ENCODE measurements at places on chromosomes 3 and 15.

- no peak for DNase-seq
These were observed 2.4 kb downstream of the SLC49A4 start for GRCh38 chr3:122797291-122797690.

- DNase-seq: no peak
These were observed 76.0 kb upstream of the NECTIN3 start for GRCh38 chr3:110995461-110996231.

- DNase-seq: no peak
These were observed 157.6 kb downstream of the NFKBIZ start for GRCh38 chr3:102006812-102007485.

DNA sequence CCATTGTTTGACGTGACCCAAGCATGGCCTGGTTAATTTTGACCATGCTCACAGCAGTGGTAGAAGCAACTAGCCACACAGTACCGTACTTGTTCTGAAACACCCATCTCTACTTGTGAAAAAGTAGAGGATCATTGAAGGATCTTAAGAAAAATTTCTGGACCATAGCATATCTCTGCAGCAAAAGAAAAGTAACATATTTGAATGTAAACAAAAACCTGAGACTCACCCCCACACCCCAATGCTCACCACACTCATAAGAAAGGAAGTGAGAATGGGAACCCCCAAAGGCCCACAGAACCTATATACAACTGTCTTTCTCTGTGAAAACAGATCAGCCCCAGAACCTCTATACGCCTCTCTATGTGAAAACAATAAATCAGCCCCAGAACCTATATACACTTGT is 33.8 kb upstream of the TFRC start:
- DNase-seq: no peak

DNA sequence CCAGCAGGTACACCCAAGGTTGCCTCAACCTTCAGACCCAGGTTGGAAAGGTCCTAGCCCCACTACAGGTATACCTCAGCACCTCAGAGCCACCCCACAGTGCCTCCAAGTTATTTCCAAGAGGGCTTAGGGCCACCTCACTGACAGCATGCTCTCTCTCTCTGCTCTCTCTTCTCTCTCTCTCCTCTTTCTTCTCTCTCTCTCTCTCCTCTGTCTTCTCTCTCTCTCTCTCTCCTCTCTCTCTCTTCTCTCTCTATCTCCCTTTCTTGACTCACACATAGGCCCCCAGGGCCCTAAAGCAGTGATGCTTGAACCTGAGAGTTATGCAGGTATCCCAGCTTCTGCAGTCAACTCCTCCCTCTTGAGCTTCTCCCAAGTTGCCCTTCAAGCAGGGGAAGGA is 4.2 kb downstream of the CAV3 start:
- no peak for DNase-seq

GRCh38 chr3:168249550-168250414 is 154.1 kb upstream of the GOLIM4 start:
- no peak for DNase-seq

DNA sequence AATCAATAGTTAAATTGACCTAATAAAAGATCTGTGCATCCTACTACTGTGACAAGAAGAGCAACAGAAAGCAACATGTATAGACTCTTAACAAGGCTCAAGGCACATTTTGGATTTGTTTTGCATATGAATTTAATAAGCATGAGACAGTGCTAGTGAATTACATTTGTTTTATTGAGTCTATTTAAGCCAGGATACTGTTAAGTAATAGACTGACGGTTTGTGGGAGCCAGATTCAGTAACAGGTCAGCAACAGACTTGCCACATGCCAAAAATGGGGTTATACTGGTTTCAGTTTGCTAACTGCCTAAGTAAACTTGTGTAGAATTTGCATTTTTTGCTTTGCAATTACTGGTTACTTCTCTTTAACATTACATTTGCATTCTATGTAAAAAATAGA is 54.0 kb downstream of the MBNL1 start:
- DNase-seq: no peak

GRCh38 chr3:159366476-159366875 is 564.6 kb downstream of the MFSD1 start:
- no peak for DNase-seq

DNA sequence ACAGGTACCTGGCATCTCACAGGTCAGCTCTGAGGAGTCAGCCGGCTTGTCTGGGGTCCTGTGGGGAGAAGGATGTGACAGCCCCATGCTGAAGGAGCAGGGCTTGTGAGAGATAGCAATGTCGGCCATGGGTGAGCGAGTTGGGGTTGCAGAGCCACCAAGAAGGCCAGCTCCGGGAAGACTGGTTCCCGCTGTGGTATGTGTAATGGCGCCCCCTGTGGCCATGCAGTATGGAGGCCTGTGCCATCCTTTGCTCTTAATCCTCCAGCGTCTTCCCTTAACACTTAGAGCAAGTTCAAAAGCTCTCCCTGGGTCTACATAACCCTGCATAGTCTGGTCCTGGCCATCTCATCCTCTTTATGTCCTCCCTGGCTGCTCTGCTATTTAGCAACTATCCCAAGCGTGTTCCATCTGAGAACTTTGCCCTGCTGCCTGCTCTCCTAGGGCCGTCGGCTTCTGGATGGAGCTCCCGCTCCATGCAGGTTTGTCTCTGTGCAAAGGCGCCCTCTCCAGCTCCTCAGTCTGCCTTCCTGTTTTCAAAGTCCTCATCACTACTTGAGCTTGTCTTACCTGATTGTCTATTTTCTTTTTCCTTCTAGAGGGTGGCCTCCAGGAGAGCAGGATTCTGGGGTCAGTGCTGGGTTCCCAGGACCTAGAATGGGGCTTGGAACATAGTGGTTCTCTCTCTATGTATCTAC is 40.8 kb upstream of the IQCF6 start:
- no peak for DNase-seq

- no peak for DNase-seq
These were observed 62.1 kb downstream of the NCEH1 start for GRCh38 chr3:172648747-172649146.

DNA sequence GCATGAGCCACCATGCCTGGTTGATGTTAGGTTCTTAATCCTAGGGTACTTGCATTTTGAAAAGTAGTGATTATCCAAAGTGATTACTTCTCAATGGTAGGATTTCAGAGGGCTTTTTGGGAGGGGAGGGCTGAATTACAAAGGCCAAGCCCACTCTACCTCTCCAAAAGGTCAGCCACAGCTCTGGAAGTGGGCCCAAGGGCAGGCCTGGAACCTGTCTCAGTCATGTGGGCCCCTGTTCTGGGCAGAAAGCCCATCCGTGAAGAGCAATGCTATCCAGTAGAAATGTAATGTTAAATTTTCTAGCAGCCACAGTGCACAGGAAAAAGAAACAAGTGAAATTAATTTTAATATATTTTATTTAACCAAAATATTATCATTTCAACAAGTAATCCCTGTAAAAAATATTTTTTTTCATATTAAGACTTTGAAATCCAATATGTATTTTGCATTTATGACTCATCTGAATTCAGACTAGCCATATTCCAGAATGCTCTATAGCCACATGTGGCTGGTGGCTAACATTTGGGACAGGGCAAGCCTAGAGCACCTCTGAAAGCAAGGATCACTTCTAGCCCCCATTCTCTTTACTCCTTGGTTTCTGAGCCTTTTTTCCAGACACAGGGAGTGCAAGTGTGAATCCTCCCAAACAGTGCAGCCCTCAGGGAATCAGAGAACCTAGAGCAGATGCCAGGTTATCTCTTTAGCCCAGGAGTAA is 16.8 kb downstream of the RFT1 start:
- no peak for DNase-seq

- no peak for DNase-seq
These were observed 205.3 kb downstream of the CTNNB1 start for GRCh38 chr3:41404582-41404981.

- DNase-seq: no peak
These were observed 54.8 kb downstream of the SQOR start for GRCh38 chr15:45689616-45690015.

- DNase-seq: no peak
These were observed 144.2 kb upstream of the ANKRD28 start for GRCh38 chr3:15941958-15942357.

DNA sequence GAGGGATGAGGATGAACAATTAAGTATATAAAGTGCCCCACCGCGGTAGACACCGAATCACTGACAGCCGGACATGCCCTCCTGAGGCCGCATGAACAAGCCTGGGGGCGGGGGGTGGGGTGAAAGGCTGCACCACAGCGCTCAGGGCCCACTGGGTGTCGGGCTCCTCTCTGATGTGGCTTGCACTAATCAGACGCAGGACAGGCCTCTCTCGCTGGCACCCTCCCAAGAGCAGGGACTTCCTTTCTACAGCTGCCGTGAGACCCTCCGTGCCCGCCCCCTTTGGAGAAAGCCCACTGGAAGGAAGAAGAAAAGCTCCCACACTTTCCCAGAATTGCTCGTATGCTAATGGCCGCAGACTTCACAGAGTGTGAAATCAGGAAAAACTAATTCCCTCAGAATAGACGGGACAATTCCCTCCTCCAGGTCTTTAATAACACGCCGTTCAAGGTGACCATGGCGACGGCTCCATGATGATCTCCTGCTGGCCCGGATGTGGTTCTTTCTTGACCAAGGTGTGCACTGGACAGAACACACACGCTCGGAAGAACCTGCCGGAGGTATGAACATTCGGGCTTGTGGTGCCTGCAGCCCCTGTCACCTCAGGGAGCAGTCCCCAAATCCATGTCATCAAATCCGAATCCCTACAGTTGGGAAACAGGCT is 32.0 kb downstream of the IQSEC1 start:
- no peak for DNase-seq
